Osteoblast (primary cell): ENCODE measurements at places on chromosomes 12 and 14. TPM values are rescaled to one million over a fixed set of nuclear protein-coding genes. Genes with fewer than 3 reads are reported as not detected.

DNA sequence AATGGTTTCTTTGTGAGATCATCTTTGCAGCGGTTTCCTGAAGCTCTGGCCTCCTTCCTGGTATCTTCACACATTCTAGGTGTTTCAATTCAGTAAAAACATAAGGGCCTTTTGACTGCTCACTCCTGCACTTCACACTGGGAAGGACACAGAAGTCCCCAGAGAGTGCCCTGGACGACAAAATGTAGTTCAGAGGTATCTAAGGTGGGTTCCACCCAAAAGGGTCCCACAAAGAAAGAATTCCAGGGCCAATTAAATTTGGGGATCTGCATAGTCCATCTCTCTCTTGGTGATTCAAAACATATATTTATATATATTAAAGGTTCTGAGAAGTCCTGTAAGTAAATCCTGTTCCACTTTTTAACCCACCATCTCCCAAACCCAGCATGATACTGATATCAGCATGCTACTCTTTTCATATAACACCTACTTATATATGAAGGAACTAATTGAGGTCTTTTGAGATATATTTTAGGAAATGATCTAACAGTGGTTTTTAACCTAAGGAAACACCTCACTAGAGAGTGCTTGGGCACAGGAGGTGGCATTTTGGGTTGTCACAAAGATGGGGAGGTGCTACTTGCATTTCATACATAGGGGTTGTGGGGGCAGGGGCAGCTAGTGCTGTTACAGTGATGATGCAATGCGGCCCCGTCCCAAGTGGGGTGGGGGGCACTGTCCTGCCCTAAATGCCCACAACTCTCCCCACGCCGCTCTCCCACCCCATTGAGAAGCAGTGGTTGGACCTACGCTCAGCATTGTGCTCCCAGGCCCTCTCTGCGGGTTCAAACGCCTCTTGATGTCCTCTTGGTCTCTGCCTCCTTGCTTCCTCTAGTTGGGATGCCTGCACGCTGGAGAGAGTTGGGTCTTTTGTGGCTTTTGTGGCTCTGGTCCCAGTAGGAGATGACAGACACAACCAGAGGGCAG lies 109.4 kb downstream of the ARF6 start:
- H3K4me3 ChIP-seq: peak overlapping the region; percentile 74
- H3K27ac ChIP-seq: peak overlapping the region; percentile 99
- no peaks in the 10 kb centered on the region for H3K36me3 ChIP-seq
- H3K4me1 ChIP-seq: peaks cover 48% of the 10 kb centered on the region

- H3K27ac ChIP-seq: no peak within 1 kb of the TSS
- DNase-seq: peak; percentile 87
- H3K4me3 ChIP-seq: peak within 1 kb of the TSS; percentile 13
- H3K36me3 ChIP-seq: no peaks in the 10 kb centered on the region
- H3K4me1 ChIP-seq: no peaks in the 10 kb centered on the region
Observed at GRCh38 chr12:113056631-113057488, at the start of gene DTX1. DTX1 (plus strand) TSS chr12:113056730; CDS start chr12:113058193, 1,463 bp downstream.

DNA sequence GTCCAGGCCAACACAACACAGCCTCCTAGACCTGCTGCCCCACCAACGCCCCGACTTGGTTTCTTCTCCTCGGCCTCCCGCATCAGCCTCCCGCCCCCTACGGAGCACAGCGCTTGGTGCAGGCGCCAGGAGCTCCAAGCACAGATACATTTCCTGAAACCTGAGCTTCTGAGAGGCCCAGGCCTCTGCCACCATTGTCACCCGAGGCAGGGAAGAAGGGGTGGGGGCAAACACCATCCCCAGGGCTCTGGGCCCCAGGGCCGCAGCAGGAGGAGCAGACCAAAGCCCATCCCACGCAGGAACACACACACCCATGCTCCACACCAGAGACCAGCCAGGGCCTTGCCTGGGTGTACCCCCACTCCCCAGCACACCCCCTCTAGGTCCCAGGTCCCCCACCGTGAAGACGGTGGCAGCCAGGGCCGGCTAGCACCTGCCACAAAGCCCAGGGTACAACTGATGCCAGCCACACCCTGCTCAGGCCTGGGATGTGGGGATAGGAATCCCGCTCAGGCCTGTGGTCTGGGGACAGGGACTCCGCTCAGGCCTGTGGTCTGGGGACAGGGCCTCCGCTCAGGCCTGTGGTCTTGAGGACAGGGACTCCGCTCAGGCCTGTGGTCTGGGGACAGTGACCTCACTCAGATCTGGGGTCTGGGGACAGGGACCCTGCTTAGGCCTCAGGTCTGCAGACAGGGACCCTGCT lies 5.4 kb downstream of the JAG2 start:
- no peak overlapping the region for H3K27ac ChIP-seq
- H3K4me3 ChIP-seq: no peak overlapping the region
- peaks cover 5% of the 10 kb centered on the region for H3K27me3 ChIP-seq
- H3K36me3 ChIP-seq: no peaks in the 10 kb centered on the region

GRCh38 chr14:63745858-63746425 lies 18.1 kb upstream of the SGPP1 start:
- no peaks in the 10 kb centered on the region for H3K4me1 ChIP-seq
- H3K36me3 ChIP-seq: no peaks in the 10 kb centered on the region
- no peak overlapping the region for H3K27ac ChIP-seq
- DNase-seq: no peak
- H3K27me3 ChIP-seq: no peaks in the 10 kb centered on the region

Gene OR6C2
- not detected in 2 replicates for total RNA-seq

GRCh38 chr12:264269-264668 lies 1.6 kb upstream of the SLC6A13 start:
- no peaks in the 10 kb centered on the region for H3K36me3 ChIP-seq
- H3K4me1 ChIP-seq: peaks cover 2% of the 10 kb centered on the region
- no peak for DNase-seq
- no peak overlapping the region for H3K27ac ChIP-seq

GRCh38 chr12:124753228-124753591 lies 110.5 kb downstream of the SCARB1 start:
- H3K27ac ChIP-seq: no peak overlapping the region
- no peak overlapping the region for H3K4me3 ChIP-seq
- DNase-seq: peak; percentile 45
- peaks cover 20% of the 10 kb centered on the region for H3K4me1 ChIP-seq
- H3K36me3 ChIP-seq: no peaks in the 10 kb centered on the region
- H3K27me3 ChIP-seq: peaks cover 4% of the 10 kb centered on the region
